ENCODE measurements at places on chromosomes 7 and 10.

GRCh38 chr10:35025916-35026315 lies 64.2 kb downstream of the CUL2 start:
- no peak for DNase-seq

DNA sequence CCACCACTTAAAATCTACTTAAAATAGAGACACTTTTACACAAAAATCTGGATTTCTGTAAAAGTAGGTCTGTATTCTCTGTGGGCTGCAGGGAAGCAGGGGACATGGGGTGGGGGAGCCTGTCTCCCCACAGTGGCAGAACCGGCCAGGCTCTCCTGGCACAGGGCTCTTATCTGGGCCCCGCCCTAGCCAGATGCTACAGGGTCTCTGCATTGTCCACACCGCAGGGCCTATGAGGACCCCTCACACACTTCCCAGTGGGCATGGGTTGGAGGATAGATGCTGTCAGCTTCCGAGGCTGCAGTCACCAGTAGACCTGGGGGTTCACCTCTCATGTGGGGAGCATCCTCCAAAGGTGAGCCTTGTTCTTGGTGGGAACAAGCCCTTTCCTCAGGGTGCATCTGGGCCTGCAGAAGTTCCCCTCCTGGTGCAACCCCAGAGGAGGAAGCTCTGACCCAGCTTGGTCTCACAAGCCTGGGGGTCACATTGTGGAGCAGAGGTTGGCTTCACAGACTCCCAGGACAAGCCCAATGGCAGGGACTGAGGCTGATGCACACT lies 15.4 kb upstream of the MYL7 start:
- DNase-seq: peak; percentile 74

GRCh38 chr10:130959752-130960195 lies 351.7 kb downstream of the TCERG1L start:
- DNase-seq: no peak

DNA sequence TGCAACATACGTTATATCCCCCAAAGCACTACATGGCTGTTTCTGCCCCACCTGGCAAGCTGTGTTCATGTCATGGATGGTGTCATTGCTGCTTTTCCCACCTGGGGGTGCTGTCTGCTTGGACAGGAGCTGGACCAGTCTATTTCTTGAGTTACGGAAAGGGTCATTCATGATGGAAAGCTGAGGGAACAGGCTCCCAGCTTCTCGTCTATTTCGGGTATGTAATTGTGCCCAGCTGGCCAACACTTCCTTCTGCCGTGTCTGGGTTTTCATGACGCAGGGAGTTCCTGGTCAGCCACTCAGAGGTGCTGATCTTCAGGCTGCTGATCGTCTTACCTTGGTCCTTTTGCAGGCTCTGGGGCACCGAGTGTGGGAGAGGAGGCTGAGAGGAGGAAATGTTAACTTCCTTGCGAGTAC lies 8.6 kb downstream of the BTBD16 start:
- DNase-seq: no peak
